Colonic mucosa (tissue), 4 donors: ENCODE measurements at places on chromosomes 11 and 22.

GRCh38 chr11:4092026-4092425, 2.6 kb upstream of the RRM1 start:
- no peak for DNase-seq

DNA sequence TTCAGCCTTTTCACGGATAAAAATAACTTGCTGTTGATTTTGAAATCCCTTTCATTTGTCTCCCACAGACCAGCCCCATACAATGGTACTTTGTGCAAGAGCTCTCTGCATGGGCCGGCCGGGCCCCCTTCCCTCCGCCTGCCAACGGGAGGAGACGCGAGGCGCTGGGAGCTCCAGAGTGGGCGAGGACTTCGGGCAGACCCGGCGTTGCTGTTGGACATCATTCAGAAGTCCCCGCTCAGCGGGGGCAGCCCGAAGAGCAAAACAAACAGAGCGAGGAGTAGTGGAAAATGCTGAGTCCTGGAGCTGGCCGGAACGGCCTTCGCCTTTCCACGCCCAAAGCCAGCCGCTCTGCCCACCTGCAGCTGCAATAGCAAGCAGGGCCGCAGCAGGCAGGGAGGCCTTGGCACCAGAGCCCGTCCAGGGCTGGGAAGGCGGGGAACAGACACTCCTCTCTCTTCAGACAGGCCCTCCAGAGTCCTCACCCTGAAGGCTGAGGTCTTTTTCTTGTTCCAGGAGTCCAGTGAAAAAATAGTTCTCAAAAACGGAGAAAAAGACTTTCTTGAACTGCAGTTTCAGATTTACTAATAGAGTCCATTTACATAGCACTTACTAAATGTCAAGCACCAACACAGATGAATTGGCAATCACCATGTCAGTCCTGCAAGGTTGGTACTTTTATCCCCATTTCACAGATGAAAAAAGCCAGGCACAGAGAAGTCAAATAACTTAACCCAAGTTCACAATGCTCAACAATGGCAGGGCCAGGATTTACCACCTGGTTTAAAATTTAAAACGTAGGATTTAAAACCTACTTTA, 135.5 kb downstream of the ETS1 start:
- peak; percentile 63 for DNase-seq

GRCh38 chr11:113245216-113245615, 69.2 kb upstream of the TTC12 start:
- DNase-seq, result no peak

DNA sequence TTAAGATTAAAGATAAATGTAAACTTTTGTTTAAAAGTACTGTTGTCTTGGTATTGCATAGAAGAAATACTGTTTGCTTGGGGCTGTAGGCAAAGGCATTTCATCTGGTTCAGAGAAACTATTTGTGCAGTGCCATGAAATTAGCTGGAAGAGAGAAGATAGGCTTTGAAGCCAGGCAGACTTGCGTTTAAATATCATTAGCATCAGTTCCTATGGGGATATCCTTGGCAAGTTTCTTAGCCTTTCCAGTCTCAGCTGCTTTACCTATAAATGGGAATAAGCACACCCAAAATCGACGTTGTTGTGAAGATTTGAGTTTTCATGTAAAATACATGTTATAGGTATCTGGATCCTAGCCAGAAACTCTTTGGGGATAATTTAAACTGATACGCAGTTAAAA, 133.9 kb downstream of the FBXO7 start:
- DNase-seq, result no peak

GRCh38 chr11:4467811-4468606, 14.4 kb upstream of the OR52K1 start:
- DNase-seq, result no peak

GRCh38 chr22:49353235-49353634, 474.4 kb downstream of the BRD1 start:
- no peak for DNase-seq

DNA sequence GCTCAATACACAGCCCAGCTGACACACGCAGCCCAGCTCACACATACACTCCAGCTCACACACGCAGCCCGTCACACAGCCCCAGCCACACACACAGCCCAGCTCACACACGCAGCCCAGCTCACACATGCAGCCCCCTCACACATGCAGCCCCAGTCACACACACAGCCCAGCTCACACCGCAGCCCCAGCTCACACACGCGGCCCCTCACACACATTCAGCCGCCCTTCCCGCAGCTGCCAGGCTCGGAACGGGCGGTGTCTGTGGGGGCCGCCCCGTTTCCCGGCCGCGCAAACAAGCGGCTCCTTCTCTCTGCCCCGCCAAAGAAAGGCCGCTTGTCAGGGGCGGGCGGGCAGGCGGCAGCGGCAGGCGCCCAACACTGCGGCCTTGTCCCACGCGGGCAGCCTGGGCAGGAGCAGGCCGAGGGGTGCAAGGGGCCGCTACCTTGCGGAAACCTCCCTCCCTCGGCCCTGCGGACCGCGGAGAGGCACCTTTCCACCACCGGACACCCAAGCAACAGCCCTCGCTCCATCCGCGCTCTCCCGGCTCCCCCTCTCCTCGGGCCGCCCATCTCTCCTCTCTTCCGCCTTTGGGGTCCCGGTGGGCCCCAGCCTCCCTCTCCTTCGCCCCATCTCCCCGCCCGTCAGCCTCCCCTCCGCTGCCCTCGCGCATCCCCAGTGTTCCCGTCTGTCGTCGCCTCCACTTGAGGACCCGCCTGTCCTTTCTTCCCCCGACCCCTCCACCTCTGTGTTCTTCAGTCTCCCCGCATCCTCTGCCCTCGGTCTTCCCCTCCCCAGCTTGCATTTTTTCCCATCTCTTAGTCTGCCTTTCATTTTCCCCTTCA, 2.2 kb downstream of the PHLDB1 start:
- no peak for DNase-seq

DNA sequence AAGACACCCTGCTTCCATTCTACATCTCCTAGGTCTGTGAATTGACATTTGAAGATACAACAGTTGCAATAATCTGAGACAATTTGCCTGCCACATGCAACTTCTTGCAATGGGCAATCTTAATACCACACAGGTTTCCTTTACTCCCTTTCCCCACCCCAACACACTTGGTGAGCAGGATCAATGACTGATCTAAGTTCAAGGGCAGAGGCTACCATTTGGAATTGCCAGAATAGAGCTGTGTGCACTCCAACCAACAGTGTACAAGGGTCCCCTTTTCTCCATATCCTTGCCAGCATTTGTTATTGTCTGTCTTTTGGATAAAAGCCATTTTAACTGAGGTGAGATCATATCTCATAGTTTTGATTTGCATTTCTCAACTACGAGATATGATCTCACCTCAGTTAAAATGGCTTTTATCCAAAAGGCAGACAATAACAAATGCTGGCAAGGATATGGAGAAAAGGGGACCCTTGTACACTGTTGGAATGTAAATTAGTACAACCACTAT, 2.9 kb upstream of the NNMT start:
- no peak for DNase-seq

- DNase-seq, result no peak
Measured at GRCh38 chr22:28977060-28977459, 84.6 kb downstream of the C22orf31 start.

- no peak for DNase-seq
Measured at GRCh38 chr11:22130462-22131053, 62.3 kb upstream of the ANO5 start.

DNA sequence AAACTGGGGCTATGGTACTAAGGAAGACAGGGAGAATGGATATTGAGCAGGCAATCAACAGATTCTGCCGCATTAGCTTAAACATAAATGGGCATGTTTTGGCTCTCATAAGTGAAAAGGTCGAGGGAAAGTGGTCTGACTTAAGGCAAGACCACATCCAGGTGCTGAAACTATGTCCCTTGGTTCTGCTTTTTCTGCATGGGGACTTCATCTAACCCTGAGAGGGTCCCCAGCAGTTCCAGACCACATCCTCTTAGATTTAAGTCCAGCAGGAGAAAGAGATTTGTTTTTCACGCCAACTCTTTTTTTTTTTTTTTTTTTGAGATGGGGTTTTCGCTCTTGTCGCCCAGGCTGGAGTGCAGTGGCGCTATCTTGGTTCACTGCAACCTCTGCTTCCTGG, 5.5 kb downstream of the RPS6KA4 start:
- no peak for DNase-seq

- DNase-seq, result no peak
Measured at GRCh38 chr11:94111660-94112059, 17.0 kb upstream of the PANX1 start.

DNA sequence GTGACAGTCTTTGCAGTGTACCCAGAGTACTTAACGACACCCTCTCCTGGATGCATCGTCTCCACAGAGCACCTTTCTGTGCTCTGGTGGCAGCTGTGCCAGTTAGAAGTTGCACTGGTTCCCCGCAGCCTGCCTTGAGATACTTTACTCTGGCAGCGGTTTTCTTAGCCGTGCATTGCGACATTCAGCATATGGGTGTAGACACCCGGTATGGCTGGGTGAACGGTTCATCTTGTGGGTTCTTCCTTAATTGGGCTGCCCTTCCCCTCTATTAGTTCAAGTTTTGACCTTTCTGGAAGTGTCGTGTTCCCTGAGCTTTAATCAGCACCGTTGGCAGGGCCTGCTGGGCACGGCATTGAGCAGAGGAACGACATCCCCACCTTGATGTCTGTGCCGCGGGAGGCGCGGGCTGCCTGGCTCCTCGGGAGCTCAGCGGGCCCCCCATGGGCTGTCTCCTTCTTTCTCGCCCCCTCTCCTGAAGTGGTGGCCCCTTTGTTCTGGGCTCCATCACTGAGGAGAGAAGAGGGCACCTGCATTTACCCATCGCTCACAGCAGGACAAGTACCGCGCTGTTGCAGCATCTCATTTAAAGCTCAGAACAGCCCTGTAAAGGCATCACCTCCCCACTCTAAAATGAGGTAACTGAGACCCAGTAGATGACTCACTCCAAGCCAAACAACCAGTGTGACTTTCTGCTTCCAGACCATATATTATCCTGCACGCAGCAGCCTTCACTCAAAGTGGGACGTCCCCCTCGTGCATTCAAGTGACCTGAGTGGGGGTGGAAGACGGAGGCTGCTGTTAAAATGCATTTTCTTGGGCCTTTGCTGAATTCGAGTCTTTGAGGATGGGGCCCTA, 13.3 kb downstream of the FAM83F start:
- no peak for DNase-seq

GRCh38 chr11:96486890-96487611, 97.2 kb downstream of the JRKL start:
- peak; percentile 73 for DNase-seq

- no peak for DNase-seq
Measured at GRCh38 chr11:57469268-57469667, 8.9 kb downstream of the RTN4RL2 start.

DNA sequence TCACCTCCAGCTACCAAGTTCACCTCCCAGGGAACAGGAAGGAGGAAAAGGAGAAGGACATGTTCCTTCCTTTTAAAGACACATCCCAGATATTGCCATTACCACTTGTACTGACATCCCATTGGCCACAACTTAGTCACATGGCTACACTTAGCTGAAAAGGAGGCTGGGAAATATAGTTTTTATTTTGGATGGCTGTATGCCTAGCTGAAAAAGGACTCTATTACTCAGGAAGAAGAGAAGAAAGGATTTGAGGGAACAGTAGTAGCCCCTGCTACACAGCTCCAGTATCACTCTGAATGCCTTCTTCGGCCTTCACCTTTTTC, 2.1 kb upstream of the APOA5 start:
- DNase-seq, result no peak

DNA sequence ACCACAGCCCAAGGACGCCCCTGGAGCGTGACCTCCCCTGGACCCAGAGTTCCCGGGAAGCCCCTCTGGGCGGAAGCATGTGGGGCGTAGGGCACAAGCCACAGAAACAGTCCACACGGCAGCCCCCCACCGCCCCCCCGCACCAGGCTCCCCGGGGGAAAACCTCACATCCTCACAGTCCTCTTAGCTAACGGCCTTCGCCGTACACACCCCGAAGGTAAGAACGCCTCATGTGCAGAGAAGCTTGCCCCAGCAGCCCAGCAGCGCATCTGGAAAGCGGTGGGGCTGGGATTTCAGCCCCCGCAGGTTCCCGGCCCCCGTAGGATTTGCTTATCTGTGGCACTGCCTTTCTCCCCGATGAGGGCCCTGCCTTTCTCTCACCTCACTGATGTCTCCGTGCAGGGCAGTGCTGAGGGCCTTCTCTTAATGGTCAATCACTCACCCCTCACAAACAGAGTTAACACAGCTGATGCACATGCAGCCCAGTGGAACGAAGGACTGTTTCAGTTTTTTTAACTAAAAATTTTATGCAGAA, 309.2 kb downstream of the BRD1 start:
- DNase-seq, result no peak

- no peak for DNase-seq
Measured at GRCh38 chr11:47062736-47063135, 113.9 kb downstream of the ARFGAP2 start.

DNA sequence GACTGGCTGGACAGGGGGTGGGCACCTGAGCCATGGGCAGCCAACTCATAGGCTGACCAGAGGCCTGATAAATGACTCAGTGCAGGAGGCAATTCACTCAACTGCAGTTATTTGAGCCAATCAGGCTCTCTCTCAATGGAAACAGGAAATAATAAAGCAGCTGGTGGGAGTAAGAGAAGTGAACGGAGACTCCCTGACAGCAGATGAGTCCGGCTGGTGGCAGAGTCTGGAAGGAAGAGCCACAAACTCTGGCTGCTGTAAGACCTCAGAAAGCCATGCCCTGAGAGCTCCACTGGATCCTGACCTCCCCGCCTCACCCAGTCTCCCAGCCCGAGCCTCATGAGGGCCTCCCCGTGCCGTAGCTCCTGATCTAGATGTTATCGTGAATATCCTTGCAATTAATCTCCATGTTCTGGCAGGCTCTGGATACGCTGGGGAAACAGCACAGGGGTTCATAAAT, 69.8 kb downstream of the TRIM29 start:
- no peak for DNase-seq

- DNase-seq, result no peak
Measured at GRCh38 chr11:112941104-112941503, 20.1 kb upstream of the NCAM1 start.

DNA sequence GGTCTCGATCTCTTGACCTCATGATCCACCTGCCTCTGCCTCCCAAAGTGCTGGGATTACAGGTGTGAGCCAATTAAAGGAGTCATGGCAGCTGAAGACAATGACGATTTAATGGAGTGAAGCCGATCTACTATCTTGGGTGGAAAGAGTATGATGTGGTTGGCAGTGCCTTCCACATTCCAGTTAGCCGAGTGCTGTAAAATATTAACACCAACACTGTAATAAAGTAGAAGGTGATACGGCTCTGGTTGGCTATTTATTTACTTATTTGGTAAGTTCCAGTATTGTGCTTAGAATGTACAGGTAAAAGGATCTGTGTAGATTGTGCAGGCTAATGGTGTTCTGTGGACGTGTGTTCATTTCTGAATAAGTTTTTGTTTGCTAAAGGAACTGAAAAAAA, 149.6 kb upstream of the MTMR2 start:
- no peak for DNase-seq

- no peak for DNase-seq
Measured at GRCh38 chr22:50056214-50056972, 1.7 kb downstream of the TTLL8 start.
